D341Med (cell line): ENCODE measurements at places on chromosomes 5 and 9.
A peak's percentile ranks its signal among the peaks of the same experiment; 100 is the strongest.

DNA sequence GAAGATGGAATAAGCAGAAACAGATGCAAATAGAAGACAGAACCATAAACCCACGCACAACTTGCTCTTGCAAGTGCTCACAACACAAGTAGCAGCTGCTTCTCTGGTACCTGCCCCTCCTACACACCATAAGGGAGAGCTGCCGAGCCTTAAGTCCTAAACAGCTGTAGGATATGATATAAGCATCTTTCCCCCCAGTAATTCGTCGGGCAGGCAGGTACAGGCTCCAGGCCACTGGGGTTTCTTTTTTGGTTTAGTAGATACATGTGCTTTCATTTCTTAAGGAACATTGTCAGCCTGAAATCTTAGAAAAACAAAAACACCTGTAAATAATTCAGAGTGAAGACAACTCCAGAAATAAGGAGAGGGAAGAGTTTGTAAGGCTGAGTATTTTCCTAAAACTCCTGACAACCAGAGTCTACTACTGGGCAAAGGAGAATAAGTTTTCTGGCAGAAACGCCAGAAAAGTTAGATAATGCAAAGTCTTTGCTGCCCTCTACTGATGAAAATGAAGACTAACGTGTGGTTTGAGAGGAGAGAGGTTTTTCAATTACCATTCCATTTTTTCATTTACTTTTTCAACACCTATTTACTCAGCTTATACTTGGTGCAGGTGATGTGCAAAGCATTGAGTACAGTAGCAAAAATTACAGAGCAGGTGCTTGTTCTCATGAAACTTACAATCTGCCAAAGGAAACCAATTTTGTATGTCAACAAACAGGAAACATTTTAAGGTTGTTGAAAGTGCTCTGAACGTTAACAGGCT, 20.1 kb upstream of the TCERG1 start:
- peak; percentile 47 for DNase-seq

DNA sequence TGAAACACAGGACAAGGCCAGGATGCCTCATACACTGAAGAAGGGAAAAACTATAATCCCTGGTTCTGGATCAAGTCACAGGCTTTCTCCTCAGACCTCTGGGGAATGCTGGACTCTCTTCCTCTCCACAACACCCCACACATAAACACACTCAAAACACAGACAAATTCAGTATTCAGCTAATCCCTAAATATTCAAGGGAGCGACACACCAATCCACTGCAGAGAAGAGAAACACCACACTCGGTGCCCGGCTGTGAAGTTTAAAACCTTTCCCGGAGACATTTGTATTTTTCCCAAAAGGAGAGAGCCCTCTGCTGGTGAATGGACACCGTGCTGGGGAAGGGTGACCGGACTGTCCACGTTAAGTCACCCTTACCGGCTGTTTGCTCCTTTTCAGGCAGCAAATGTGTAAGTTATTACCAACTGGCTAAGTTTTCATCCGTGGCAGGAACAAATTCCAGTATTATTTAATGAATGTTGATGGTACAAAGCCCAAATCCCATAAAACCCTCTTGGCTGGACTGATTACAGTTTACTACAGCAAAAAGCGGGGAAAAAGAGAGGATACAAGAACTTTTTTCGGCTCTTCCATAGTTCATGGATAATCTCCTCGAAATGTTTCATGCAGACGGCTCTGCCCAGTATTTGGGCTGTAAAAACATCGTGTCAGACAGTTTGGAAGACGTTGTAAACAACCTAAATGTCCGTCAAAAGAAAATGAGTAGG, 130.9 kb upstream of the SLC30A5 start:
- peak; percentile 77 for DNase-seq

- DNase-seq, result no peak
Observed at GRCh38 chr5:125298746-125299379, 552.4 kb upstream of the ZNF608 start.

- DNase-seq, result no peak
Observed at GRCh38 chr5:112109331-112110007, 309.6 kb downstream of the EPB41L4A start.

DNA sequence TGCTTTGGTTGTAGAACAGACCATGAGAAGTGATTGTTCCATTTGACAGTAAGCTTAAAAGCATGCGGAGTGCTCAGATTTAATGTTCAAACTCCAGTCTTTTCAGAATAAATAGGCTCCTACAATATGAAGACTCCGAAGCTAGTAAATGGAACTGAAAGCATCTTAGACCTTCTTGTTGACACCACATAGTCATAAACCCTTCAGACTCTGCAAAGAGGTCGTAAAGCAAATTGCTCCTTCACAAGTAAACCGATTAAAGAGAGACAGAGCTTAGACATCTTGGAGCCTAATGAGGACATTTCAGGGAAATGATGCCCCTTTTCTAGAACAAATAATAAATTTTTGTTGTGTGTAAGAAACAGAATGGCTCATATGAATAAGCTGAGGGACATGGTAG, 511.0 kb upstream of the RIOK2 start:
- no peak for DNase-seq

DNA sequence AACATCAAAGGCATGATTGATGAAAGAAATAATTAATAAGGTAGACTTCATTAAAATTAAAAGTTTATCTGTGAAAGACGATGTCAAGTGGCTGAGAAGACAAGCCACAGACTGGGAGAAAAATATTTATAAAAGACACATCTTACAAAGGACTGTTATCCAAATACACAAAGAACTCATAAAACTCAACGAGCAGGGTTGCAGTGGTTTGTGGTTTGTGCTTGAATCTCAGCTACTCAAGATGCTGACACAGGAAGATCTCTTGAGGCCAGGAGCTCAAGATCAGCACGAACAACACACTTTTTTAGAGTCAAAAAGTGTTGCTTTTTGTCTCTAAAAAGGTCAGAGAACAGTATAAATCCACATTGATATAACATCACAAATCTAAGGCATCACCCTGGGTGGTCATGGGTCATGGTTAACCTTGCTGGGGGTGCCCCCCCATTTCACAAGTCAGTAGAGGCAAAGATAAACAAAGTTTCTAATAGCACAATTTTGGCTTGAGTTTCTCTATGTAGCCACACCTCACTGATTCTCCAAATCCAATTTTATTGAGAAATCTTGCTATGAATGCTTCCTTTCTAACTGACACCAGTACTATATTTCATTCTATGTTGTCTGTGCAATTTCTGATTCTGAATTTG, 342.9 kb upstream of the RPS23 start:
- DNase-seq, result no peak

DNA sequence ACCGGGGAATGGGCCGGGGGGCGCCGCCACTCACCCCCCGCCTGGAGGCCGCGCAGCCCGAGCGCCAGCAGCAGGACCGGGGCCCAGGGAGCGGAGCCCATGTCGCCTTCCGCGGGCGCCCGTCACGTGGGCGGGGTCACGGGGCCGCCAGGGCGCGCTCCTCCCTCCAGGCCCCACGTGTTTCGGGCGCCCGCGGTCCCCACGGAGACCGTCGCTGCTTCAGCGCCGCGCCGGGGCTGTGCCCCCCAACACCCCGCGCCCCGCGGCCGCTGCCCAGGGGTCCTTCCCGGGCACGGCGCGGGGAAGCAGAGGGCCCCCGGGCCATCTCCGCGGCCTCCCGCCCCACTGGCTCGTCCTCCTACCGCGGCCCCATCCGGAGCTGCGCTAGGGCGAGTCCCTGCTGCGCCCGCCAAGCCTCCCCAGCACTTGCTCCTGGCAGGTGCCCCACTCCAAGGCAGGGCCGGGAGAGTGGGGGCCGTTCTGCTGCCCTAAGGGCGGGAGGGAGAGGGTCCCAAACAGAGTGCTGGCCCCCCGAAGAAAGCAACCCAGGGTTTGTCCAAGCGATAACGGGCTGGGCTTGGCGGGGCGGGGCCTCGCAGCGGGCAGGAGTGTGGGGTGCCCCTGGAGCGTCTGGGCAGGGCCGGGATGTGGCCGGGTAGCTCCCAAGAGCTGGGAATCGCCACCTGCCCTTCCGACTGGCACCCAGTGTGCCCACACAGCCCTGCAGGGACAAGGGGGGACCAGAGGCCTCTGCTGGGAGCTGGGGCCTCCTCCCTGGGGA, at the start of gene DPP7:
Gene DPP7, minus strand, starts transcription at position 121 of the 781 bp plus-strand sequence. Its CDS starts 20 bp downstream, at position 101.
- peak; percentile 92 for DNase-seq
